AG04450 (cell line): ENCODE measurements at places on chromosomes 2 and 18.

DNA sequence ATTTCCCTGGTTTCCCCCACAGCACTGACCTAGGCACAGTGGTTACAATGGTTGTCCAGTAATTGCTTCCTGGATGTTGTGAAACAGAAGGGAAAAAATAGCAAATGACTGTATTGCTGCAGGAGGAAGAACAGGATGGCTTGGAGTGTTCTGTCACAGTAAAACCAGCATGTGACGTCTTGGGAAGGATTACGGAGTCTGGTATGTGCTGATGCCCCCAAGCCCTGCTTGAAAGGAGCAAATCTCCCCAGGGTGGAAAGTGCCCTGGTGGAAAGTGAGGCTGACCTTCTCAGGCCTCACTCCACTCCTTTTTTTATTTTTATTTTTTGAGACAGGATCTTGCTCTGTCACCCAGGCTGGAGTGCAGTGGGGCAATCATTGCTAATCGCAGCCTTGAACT is 7.8 kb downstream of the RAB11FIP5 start:
- DNase-seq = no peak

- no peak for DNase-seq
These were observed 1.1 kb downstream of the TMX3 start for GRCh38 chr18:68713796-68714195.

GRCh38 chr2:57726294-57726693 is 320.3 kb upstream of the VRK2 start:
- no peak for DNase-seq

DNA sequence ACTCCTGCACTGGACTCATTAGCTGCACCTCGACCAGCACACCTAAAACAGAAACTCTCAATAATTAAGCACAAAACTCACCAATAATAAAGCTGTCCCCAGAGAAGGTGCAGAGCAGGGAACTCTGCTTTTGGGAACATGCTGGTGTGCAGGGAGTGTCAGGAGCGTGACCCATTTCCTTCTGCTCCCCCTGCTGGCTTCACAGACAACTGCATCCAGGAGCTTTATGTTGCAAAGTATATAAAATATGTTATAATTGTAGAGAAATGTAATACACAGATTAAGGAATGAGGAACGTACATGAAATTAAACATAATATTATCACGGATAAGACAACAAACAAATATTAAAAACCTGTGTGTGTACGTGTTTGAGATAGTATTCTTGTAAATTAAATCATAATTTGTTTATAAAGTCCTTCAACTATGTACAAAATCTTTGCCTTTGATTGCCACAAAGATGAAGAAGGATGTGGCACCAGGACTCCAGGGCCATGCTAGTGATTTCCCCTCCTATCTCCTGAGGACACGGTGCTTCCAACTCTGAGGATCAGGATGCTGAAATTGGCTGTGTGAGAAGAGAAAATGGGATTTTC is 68.6 kb upstream of the MAL start:
- DNase-seq = no peak

GRCh38 chr18:39167990-39168389 is 1602.4 kb upstream of the CELF4 start:
- DNase-seq = no peak

GRCh38 chr2:72931280-72931910 is 14.1 kb downstream of the EMX1 start:
- peak; percentile 6 for DNase-seq

DNA sequence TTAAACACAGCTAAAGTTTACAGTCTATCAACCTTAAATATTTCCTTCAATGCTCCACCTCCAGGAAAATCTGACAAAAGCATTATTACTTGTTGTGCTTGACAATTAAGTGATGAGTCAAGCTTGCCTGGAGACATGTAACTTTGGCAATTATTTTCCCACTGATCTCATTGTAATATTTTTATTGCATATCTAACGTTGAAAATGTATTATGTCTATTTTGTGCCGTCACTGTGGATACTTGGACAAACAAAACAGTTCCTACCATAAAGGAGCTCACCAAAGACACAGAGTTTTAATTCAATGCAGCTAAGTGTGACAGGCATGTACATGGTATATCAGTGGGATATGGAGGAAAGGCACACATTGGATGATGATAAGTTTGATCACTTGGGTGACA is 24.7 kb downstream of the RNF103 start:
- no peak for DNase-seq
